Heart left ventricle (tissue), 16 donors: ENCODE measurements at places on chromosomes 5 and 9.

- no peak for DNase-seq
These were observed 167.0 kb downstream of the YTHDC2 start for GRCh38 chr5:113680534-113680933.

GRCh38 chr9:92717201-92718085 lies 47.2 kb downstream of the BICD2 start:
- no peak for DNase-seq

DNA sequence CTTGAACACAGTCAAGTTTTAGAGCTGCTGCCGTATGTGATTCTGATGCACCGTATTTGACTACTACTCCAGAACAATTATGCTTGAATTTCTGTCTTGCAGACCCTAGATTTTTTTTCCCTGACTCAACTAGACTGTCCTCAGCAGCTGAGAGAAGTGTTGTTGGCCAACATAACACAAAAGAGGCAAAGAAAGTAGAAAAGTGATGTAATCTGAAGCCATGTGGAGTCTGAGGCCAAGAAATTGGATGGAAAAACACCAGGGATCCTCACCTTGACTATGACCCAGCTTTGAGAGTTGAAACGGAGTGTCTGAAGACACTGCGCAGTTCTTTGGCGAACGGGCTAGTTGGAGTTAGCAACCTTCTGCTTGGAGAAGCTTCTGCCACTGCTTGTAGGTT lies 36.3 kb upstream of the FGF1 start:
- no peak for DNase-seq

DNA sequence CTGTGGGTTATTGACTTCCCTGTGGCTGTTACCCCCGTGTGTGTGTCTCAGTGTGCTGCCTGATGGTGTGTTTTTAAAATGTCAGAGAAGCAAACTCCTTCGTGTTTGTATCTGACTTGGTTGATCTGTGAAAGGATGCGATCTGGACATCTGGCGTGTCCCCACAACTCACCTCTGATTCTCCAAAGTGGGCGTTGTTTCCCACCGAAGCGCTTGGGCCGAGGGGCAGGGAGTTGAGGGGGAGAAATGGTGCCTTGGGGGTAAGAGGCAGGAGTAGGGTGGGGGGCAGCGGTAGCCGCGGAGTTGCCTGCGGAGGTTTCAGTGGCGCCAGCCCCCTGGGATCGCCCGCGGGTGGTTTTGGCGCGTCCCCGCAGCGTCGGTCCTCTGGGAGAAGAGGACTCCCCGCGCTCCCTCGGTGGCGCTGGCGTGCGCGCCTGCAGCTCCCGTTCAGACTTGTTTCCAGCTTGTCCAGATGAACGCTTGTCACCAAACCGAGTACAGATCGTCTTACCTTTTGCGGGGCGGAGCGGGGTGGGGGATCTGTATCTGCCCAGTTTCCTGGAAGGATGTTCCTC lies 1.1 kb downstream of the MAST4 start:
- peak; percentile 63 for DNase-seq

- DNase-seq, result no peak
These were observed 66.0 kb downstream of the PLAC8L1 start for GRCh38 chr5:146039420-146039819.

GRCh38 chr5:43753069-43753468 lies 150.1 kb downstream of the NNT start:
- DNase-seq, result no peak

DNA sequence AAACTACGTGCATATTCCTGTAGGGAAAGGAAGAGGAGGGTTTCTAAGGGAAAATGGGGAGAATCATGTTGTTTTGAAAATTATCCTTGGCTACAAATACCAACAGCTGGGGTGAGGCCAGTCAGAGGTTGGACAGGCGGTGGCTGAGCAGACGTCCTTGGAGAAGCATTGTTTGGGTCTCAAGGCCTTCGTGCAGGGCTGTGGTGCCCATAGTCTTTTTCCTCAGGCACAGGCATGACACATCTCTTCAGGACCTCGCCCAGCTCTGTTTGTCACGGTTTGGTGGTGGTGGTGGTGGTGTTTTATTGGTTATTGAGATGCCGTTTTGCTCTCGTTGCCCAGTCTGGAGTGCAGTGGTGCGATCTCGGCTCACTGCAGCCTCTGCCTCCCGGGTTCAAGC lies 27.8 kb upstream of the EGFL7 start:
- DNase-seq, result no peak

DNA sequence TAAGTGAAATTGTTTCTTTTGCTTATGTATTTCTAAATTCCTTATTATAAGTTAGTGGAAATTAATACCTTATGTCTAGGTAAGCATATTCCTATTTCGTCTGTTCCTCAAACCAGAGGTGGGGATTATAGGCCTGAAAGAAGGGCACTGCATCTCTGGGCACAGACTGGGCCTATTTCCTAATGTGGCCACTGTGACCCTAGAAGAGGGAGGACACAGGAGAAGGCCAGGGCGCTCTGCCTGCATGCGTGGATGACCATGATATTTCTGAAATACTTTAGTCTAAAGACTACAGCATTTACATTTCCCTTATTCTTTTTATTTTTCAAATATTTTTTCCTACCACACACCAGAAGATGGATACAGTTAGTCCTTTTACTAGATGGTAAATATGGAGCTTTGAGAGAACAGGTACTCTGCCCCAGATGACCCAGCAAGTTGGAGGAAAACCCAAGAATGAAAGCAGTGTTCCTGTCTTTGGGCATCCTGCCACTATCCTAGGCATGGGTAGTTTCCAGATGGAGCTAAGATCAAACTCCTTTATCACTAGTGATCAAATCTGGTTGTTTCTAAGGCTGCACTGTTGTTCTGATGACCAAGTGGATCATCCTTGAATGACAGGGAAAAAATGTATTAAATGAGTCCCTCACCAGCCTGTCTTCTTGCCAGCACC lies 27.8 kb downstream of the RUSC2 start:
- no peak for DNase-seq

DNA sequence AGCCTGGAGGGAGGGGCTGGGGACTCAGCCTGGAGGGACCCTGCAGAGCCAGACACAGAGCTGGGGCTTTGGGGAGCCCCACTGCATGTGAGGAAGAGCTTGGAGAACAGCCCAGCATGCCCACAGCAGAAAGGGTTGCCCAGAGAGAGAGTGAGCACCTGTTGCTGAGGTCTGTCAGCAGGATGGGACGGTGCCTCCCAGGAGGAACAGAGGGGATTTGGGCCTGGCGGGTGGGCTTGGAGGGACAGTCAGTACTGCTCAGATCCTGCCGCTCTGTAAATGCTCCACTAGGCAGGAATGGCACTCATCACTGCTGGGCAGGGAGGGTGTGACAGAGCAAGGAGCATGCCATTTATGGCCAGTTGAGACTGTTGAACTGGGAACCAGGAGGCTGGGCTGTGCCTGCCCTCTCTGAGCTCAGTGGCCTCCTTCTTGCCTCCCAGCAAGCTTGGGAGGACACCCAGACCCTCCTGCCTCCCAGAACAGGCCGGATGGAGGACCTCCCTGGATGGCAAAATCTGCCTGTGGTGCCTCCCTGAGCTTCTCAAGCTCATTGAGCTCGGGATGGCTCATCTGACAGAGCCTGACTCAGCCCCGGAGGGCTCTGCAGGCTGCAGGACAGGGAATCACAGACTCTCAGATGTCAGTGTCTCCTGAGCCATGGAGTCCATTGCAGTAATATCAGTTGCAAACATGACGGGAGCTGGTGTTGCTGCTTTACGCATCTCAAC lies 786 bp upstream of the HRCT1 start:
- DNase-seq, result no peak
